ENCODE measurements at places on chromosomes 6 and 20. TPM values are rescaled to one million over a fixed set of nuclear protein-coding genes. Genes with fewer than 3 reads are reported as not detected.

The CLIC5 gene
- total RNA-seq = under 0.01 TPM

The C4B gene
- 12.6 TPM for total RNA-seq

The SDCBP2 gene
- total RNA-seq = 1.8 TPM

The IRF4 gene
- total RNA-seq = not detected

The CAP2 gene
- 17.9 TPM for total RNA-seq

The DEFB124 gene
- not detected for total RNA-seq

The MEP1A gene
- not detected for total RNA-seq

The PMEPA1 gene
- 19.9 TPM for total RNA-seq

Data from smooth muscle cell of the pulmonary artery (primary cell).